ENCODE measurements at places on chromosomes 11 and 22. TPM values are rescaled to one million over a fixed set of nuclear protein-coding genes. Genes with fewer than 3 reads are reported as not detected.

DNA sequence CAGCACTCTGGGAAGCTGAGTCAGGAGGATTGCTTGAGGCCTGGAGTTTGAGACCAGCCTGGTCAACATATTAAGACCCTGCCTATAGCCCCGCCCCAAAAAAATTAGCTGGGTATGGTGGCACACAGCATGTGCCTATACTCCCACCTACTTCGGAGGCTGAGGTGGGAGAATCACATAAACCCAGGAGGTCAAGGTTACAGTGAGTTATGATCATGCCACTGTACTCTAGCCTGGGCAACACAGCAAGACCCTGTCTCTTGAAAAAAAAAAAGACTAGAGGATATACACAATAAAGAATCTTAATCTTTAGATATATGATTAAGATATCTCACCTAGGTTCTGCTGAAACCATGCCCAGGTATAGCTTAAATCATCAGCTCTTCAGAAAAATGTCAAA is 136.7 kb downstream of the APOL5 start:
- DNase-seq, result no peak

GRCh38 chr22:20449819-20450550 is 12.4 kb upstream of the SCARF2 start:
- DNase-seq, result no peak

DNA sequence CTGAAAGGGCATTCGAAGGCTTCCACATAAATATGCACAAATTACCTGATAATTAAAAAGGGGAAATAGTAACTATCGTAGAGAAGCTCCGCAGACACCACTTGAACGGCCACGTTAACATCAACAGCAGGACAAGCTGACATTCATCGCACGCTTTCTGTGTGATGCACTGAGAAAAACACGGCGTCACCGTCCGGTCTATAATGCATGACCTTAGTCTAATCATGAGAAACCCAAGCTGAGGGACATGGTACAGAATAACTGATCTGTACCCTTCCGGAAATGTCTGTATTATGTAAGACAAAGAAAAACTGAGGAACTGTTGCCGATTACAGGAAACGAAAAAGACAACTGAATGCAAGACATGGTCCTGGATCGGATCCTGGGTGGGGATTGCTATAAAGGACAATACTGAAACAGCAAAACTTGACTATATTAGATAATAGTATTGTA is 678 bp upstream of the RANGAP1 start:
- DNase-seq, result no peak

- DNase-seq, result no peak
These were observed 30.0 kb upstream of the FLI1 start for GRCh38 chr11:128663824-128664223.

GRCh38 chr11:3205261-3206155 is 13.1 kb downstream of the MRGPRG start:
- no peak for DNase-seq

- no peak for DNase-seq
These were observed 64.0 kb downstream of the SCN3B start for GRCh38 chr11:123590296-123590912.

DNA sequence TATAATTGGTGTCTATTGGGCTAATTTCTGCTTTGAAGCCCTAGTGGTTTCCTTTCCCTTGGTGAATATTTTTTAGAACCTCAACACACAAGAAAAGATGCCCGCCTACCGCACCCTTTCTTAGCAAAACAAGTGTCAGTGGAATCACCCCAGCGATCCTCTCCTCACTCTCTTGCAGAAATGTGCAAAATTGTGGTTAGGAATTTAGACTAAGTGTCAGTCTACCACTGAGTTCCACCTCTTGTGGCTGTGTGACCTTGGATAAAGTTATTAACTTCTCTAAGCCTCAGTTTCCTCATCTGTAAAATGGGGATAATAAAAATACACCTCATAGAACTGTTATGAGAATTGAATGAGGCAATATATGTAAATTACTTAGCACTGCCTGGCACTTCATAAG is 5.3 kb upstream of the JAML start:
- no peak for DNase-seq

The SREBF2 gene
- 119 TPM for total RNA-seq

The GLB1L3 gene
- not detected for total RNA-seq

GRCh38 chr11:20021771-20022362 is 138.4 kb downstream of the DBX1 start:
- no peak for DNase-seq

The BCO2 gene
- total RNA-seq, result 2.7 TPM

DNA sequence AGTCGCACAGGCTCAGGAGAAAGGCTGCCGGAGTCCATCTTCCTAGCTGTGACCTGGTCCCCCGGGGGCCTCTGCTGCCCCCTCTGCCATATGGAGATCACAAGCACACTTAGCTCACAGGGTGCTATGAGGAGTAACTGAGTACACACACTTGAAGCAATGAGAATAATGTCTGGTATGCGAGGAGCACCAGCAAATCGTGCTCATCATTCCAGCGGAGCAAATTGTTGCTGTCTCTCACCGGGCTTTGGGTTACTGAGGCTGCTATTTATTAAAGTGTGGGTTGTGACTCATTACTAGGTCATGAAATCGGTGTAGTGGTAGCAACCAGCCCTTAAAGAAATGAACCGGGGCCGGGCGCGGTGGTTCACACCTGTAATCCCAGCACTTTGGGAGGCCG is 48.1 kb upstream of the EIF3D start:
- no peak for DNase-seq
